ENCODE measurements at places on chromosomes 1 and 21. TPM values are rescaled to one million over a fixed set of nuclear protein-coding genes. Genes with fewer than 3 reads are reported as not detected.
A peak's percentile ranks its signal among the peaks of the same experiment; 100 is the strongest.

Gene TDRKH
- 3.6 TPM for polyA plus RNA-seq

Gene DYNLT5
- polyA plus RNA-seq, result 3.5 TPM

- no peak for DNase-seq
Observed at GRCh38 chr1:117112047-117112717, 9.4 kb downstream of the TRIM45 start.

Gene IRF6
- 0.73 TPM for polyA plus RNA-seq

Gene KCNJ15
- polyA plus RNA-seq, result 0.29 TPM

DNA sequence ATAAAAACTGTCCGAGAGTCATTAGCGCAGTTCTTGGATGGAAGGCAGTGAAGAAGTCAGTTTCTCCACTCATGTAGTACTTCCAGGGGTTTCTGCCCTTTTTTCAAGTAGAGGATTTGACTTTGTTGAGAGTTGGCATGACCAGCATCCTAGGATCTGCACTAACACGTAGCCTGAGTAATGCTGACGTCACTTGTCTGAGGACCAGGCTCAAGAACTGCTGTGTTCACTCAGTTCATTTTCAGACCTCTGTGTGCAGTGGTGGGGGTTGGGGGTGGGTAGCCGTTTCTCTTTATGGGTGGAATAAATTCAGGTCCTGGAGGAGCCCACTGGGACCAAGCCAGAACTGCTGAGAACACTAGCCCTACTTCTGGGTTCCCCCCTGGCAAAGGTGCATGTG, 53.3 kb downstream of the MRPS6 start:
- DNase-seq, result no peak

- peak; percentile 54 for DNase-seq
Observed at GRCh38 chr1:20212685-20213331, 26.5 kb upstream of the PLA2G2C start.

DNA sequence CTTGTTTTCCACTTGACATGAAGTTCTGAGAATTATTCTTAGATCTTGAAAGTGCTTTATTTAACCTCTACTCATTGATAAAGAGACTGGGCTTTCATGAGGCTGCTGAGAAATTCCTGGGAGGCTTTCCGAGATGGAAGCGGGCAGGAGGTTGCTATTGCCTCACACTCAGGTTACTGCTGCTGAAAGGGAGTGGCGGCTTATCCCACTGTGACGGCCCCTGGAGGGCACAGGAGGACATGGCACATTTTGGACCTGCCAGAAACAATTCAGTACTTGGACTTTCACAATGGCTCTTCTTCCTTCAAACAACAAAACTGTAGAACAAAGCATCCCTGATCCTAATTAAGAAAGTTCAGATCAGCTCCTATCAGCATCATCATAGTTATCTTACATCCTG, 16.2 kb upstream of the MARK1 start:
- DNase-seq, result no peak

DNA sequence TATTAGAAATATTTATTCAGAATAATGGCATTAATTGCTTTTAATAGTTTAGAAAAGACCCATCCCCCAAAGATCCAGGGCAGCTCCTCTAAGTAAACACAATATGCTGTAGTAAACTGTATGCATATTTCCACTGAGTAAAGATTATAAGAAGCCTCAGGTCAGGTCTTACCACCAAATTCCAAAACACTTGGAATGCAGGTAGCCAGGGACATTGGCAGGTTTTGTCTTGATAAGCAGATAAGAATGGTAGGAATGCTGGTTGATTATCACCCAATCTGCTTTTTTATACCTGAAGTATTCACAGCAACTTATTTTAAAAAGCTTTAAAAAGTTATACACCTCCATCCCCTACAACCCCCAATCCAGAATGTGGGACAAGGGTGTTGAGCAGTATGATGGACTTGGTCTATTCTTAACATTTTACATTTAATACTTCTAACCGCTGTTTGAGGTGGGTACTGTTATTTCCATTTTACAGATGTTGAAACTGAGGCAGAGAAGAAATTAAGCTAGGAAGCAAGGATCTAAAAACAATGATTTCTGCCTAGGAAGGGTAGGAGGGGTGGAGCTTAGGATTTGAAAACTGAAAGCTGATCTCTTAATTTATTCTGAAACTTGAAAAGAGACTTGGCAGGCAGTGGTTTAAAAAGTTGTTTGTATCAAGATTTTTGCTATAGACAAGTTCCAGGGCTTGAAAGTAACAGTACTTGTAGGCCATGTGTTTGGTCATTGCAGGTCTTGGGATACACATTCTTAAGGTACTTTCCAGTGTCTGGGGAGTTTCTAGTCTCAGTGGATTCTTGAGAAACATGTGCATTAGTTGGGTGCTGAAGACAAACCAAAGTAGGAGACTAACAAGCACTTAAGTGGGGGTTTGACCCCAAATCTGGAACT, 15.6 kb upstream of the THEM4 start:
- no peak for DNase-seq

Gene OR2W3
- polyA plus RNA-seq, result 0.92 TPM

- no peak for DNase-seq
Observed at GRCh38 chr1:177315261-177315660, 144.5 kb downstream of the BRINP2 start.

DNA sequence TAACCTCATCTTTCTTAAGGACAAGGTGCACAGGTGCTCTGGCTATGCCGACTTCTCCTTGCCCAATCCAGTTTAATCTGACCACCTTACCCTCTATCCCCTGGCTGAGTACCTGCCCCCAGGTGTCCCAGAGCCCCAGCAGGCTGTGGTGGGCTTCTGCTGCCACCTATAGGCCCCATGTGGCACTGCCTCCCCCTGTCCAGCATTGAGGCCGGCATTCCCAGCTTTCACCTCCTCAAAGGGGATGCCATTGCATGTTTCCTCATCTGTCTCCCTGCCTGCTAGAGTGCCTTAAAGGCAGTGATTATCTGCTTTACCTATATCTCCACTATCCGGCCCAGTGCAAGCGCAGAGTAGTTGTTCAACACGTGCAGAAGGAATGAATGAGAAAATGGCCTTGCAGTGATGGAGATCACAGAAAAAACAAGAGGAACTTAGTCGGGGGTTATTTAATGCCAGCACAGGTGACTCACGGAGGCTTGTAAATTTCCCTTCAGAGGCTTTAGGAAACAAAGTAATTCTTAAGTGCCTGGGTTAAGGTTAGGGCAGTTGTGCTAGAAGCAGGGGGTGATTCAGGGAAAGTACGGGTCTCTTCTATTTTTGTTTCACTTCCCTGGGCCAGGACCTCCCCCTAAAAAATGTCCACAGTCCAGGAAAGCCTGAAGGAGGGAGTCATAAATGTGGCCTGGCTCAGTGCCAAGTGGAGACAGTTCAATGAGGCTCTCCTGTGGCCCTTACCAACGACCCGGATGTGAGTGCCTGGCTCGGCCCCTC, 131.8 kb upstream of the NGF start:
- peak; percentile 23 for DNase-seq

Gene PLA2G2C
- polyA plus RNA-seq, result not detected

DNA sequence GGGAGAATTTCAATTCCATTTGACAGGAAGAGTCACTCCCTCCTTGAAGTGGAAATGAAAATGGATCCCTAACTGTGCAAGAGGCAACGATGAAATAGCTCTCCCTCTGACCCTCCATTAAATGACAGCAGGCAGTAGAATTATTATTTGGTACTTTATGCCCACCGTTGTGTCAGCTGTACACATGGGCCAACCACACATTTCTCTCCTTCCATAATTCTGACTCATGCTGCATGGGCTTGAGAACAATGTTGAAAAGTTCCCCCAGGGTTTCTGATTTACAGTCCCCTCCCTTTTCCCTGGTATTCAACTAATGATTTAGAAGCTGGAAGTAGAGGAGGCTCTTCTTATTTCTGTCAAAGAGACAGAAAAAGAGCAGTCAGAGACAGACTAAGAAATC, 103.5 kb downstream of the RGS7 start:
- DNase-seq, result no peak

DNA sequence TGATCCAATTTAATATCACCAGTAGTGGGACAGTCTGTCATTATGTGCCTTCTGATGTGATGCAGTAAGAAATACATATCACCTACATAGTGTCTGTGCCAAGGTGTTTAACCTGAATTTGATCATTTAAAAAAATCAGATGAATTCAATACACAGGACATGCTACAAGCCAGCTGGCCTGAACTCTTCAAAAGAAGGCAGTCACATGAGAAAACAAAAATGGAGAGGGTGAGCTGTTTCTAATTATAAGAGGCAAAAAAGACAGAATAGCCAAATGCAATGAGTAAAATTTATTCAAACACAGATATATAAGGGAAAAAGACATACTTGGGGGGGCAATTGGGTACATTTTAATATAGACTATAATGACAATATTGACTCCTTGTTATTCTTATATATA, 66.5 kb downstream of the ST3GAL3 start:
- DNase-seq, result no peak

Gene SNX7
- polyA plus RNA-seq, result 32.6 TPM

Gene PODN
- 10.7 TPM for polyA plus RNA-seq

Gene KPRP
- not detected for polyA plus RNA-seq

Gene LHX4
- 1.3 TPM for polyA plus RNA-seq
